ENCODE measurements at places on chromosomes 5 and 9.

- DNase-seq, result no peak
Observed at GRCh38 chr9:95264954-95265615, 52.4 kb downstream of the FANCC start.

DNA sequence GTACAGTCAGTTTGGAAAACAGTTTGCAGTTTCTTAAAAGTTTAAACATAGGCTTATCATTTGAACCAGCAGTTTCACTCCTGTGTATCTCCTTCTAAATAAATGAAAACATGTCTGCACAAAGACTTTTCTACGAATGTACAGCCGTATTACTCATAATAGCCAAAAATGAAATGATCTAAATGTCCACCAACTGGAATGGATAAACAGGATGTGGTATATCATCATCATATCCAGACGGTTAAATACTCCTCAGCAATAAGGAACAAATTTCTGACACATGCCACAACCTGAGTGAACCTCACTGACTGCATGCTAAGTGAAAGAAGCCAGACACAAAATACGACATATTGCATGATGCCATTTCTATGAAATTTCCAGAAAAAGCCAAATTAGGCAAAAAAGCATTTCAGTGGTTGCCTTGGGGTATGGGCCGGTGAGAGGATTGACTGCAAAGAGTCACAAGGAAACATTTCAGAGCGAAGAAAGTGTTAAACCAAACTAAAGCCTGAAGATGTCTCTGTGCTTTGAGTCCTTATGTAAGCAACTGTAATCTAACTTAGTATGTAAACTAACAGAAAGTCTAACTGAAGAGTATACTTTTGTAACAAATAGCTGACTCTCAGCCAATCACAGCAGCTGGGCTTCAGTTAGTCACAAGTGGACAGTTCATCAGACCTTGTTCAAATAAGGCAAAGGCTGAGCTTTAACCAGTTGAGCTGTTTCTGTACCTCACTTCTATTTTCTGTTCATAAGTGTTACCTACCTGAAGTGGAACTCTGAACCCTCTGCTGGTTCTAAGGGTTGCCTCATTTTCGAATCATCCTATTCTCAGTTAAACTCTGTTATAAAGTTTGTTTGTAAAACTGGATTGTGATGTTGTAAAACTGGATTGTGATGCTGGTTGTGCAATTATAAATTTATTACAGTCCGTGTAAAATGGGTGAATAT lies 65.2 kb downstream of the TRIO start:
- no peak for DNase-seq

DNA sequence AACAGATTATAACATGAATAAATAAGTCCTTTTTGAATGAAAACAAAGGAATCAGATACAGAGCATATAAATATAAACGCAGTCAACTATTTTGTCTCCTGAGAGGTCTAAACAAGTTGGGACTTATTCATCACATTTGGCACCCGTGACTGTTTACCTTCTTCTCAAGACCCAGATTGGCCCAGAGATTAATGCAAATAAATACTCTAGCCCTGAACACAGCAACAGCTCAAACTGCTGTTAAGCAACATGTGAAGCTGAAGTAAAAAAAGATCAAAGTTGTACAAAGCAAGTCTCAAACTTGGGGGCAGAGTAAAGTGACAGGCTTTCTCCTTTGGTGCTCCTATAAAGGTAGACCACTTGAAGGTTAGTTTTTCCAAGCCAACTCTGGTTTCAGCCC lies 95.0 kb upstream of the NR5A1 start:
- no peak for DNase-seq

DNA sequence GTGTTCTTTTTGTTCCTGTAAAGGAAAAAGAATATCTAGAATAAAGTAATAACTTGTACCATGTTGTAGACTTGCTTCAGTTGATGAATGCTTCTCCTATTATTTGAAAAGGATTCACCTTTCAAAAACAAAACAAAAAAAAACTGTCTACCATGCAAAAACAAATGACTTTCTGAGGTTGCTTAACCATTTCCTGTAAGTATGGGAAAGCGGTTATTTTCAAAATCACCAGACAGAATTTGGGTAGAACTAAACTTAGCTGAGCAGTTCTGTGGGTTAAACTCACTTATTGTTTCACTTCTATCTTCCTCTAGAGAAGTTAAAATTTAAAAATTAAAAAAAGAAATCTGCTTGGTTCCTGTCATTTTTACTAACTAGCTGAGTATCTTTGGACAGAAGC lies 25.2 kb downstream of the LNPEP start:
- no peak for DNase-seq

DNA sequence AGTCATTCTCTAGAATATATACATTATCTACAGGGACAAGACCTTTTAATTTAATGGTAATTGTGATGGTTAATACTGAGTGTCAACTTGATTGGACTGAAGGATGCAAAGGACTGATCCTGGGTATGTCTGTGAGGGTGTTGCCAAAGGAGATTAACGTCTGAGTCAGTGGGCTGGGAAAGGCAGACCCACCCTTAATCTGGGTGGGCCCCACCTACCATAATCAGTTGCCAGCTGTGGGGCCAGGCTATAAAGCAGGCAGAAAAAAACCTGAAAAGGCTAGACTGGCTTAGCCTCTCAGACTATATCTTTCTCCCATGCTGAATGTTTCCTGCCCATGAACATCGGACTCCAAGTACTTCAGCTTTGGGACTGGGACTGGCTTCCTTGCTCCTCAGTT lies 112.2 kb upstream of the SMC2 start:
- DNase-seq, result no peak

- DNase-seq, result no peak
Observed at GRCh38 chr9:136255896-136256890, 10.6 kb upstream of the QSOX2 start.

GRCh38 chr5:122507581-122507980 lies 195.5 kb downstream of the SNCAIP start:
- no peak for DNase-seq

GRCh38 chr5:749101-749670 lies 35.3 kb downstream of the ZDHHC11B start:
- no peak for DNase-seq

GRCh38 chr5:50580506-50580905 lies 85.9 kb upstream of the PARP8 start:
- no peak for DNase-seq

DNA sequence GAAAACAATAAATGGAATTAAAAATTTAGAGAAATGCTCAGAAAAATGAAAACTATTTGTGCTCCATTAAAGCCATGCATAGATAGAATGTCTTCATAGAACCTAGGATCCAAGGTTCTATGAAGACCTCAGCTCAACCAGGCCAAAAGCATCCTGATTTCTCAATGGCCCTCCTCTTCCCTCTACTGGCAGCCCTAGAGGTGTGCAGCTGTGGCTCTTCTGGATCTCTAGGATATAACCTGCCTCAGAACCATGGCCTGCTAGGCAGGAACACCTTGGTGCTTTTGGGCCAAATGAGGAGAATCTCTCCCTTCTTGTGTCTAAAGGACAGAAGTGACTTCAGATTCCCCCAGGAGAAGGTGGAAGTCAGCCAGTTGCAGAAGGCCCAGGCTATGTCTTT lies 15.1 kb downstream of the IFNA1 start:
- DNase-seq, result no peak

GRCh38 chr9:2601785-2602378 lies 19.7 kb upstream of the VLDLR start:
- no peak for DNase-seq

- DNase-seq, result no peak
Observed at GRCh38 chr5:4042311-4042710, 446.7 kb downstream of the IRX1 start.

- DNase-seq, result no peak
Observed at GRCh38 chr9:95116002-95116807, 201.3 kb downstream of the FANCC start.

- no peak for DNase-seq
Observed at GRCh38 chr5:74122979-74123590, 497.1 kb downstream of the ARHGEF28 start.

DNA sequence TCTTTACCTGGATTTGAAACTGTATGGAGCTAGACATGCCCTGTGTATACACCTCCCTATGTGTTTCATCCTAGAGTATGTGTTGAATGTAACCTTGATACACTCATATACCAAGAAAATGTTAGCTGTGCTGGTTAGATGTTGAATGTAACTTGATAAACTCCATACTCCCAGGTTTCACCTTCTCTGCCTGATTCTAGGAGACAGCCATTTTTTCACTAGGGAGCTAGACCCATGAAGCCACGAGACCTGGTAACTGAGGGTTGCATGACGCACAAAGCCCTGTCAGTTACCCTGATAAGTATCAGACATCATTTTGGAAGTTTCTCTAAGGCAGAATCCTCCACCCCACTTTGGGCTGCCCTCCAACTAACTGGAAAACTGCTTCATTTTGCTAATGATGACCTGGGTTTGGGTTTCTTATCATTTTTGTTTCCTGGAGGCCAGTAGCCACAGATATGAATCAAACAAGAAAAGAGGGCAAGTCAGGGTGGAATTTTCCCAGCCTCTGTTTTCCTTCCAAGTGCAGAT lies 478.5 kb upstream of the KIF2A start:
- DNase-seq, result no peak

DNA sequence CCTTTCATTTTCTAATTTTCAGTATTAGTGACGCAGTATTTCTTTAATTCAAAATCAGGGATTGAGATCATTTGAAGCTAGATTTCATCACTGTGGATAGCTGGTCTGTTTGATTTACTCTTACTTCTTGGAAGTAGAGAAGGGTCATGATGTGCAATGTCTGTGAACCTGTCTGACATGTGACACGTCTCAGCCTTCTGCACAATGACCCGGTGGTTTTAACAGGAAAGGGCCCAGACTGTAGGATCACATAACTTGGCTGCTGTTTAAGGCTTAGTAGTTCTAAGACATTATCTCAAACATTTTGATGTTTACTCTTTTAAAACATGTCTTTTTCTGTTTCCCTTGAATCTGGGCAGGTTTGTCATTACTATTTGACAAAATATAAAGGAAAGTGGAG lies 823.3 kb upstream of the NUDT12 start:
- DNase-seq, result no peak

- DNase-seq, result no peak
Observed at GRCh38 chr9:33158843-33159776, 8.0 kb downstream of the B4GALT1 start.

GRCh38 chr5:1665803-1666202 lies 133.8 kb downstream of the MRPL36 start:
- DNase-seq, result no peak

DNA sequence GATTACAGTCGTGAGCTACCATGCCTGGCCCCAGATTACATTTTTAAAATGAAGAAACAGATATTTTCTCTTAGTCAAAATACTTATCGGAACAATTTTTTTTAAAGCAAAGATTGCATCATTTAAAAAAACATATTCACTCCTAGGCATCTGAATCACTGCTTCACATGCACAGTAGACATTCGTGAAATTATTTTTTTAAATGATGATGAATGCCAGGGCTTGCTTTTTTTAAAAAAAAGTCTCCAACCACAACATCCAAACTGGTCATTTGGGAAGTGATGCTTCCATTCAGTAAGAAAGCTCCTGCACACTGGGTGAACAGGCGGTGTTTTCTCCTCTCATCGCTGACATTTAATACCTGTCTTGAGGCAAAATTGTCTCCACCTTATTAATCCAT lies 223.0 kb upstream of the DMRT1 start:
- DNase-seq, result no peak

DNA sequence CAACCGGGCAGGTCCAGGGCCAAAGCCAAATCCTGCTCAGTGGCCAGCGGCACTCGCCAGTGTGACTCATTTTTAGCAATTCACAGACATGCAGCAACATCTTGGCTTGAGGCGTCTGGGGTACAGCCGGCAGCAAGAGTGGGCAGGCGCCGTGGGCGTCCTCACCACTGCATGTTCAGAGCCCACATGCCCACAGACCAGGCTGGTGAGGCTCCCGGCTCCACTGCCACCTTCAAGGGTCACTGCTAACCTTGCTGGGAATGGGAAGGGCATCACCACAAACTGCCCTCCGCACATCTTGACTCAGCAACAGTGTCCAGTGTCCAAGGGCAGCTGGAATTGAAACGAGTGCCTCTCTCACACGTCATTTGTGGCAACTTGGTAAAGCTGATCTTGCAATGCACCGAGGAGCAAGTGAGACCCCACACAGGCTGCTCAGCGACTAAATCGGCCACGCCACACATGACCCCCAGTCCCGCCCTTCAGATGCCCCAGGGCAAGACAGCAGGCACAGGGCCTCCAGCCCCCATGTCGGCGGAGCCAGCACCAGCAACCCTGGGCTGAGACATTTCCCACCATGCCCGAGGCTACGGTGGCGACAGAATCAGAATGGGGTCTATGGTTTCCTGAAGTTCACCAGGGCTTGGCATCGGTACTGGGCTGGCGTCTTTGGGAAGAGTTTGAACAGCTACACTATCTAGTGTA lies 140.3 kb downstream of the ROR2 start:
- DNase-seq, result no peak

DNA sequence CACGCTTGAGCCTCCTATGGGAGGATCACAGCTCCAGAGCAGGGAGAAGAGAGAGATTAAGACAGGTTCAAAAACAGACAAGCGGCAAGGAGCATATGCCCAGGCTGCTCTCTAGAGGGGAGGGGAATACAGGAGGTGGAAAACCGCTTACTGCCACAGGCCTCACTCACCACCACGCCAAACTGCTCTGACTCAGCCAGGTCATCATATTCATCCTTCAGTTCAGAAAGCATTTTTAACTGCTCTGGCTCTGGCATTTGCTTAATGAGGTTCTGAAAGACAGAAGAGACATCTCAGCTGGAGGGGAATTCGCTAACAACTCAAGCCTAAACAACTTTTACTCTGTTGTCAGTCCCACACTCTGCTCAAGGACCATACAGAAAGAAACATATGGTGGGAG lies 40.1 kb downstream of the PCDHGC5 start:
- no peak for DNase-seq

GRCh38 chr5:60066502-60066901 lies 173.0 kb upstream of the PDE4D start:
- no peak for DNase-seq

Data from stimulated activated CD4-positive, alpha-beta T cell treated with anti-CD3 and anti-CD28 coated beads, TNF-alpha, amount 100 ng/mL, for 1 hour (primary cell).